ENCODE measurements at places on chromosomes 11 and 22. TPM values are rescaled to one million over a fixed set of nuclear protein-coding genes. Genes with fewer than 3 reads are reported as not detected.

COX8A gene
- total RNA-seq: 712 TPM

FAM111B gene
- total RNA-seq: 1.8 TPM

MS4A6A gene
- total RNA-seq: 0.83 TPM

RIMBP3C gene
- 3.2 TPM for total RNA-seq

DNAJC4 gene
- total RNA-seq: 79.9 TPM

ESAM gene
- total RNA-seq: 1.5 TPM

C11orf54 gene
- total RNA-seq: 23.3 TPM

APOA4 gene
- 0.86 TPM for total RNA-seq

ASCL2 gene
- not detected for total RNA-seq

KCNK4 gene
- total RNA-seq: not detected

TMEM191C gene
- total RNA-seq: 13.4 TPM

TMEM45B gene
- total RNA-seq: 0.18 TPM

APOA5 gene
- not detected for total RNA-seq

CAT gene
- 29.3 TPM for total RNA-seq

NRGN gene
- total RNA-seq: 2.1 TPM
